ENCODE measurements at places on chromosomes 16 and 17. TPM values are rescaled to one million over a fixed set of nuclear protein-coding genes. Genes with fewer than 3 reads are reported as not detected.

CPNE7 gene
- polyA plus RNA-seq = 0.29 TPM

HAPSTR1 gene
- polyA plus RNA-seq = 32.4 TPM

CBLN1 gene
- polyA plus RNA-seq = 5.8 TPM

APOH gene
- polyA plus RNA-seq = 0.44 TPM
